ENCODE measurements at places on chromosomes 7 and 10. TPM values are rescaled to one million over a fixed set of nuclear protein-coding genes. Genes with fewer than 3 reads are reported as not detected.
A peak's percentile ranks its signal among the peaks of the same experiment; 100 is the strongest.

DNA sequence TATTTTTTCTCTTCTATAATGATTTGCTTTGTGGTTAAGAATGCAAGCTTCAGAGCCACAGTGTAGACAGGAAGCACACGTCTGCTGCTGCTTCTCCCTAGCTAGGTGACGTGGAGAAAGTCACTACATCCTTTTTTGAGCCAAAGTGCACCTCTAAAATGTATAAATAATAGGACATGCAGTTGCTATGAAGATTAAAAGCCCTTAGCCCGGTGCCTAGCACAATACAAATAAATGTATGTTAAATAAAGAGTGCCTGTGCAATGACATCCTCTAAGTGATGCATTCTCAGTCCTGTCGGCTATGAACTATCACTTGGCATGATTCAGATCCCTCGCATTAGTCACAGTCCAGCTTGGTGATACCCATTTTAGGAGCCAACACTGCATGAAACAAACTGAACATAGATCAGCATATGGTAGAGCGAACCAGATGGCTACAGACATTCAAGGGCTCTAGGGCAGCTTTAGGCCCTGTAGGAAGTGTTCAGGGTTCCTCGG lies 4.8 kb upstream of the TRDMT1 start:
- no peaks in the 10 kb centered on the region for H3K36me3 ChIP-seq
- no peak for DNase-seq
- no peak overlapping the region for H3K27ac ChIP-seq
- H3K4me3 ChIP-seq: no peak overlapping the region
- H3K27me3 ChIP-seq: no peaks in the 10 kb centered on the region

DNA sequence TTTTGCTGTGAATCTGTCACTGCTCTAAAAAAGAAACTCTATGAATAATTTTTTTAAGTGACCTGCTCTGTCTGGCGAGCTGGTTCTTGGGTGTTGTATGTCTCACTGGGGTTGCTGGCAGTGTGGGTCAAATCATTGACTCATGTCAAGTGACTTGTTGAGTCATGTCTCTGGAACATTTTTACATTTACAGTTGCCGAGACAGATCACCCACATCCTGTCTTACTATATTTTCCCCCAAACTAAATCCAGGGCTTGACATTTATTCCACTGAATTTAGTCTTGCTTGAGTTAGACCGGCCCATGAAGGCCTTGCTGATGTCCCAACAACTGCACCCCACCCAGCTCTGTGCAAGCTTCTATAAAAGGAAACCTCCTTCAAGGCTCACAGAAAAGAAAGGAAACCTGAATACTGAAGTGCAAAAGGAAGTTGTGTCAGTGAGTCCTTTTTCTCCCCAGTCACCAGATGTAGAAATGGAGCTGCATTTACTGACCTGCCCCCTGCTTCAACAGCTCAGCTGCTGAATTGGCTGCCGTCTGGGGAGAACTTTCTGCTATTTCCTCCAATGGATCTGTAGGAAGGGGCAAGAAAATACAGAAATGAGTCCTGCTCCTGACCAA lies 290.3 kb downstream of the TNS3 start:
- DNase-seq: no peak
- H3K27me3 ChIP-seq: no peaks in the 10 kb centered on the region
- no peak overlapping the region for H3K4me3 ChIP-seq
- peaks cover 3% of the 10 kb centered on the region for H3K36me3 ChIP-seq
- H3K27ac ChIP-seq: peak overlapping the region; percentile 85

DNA sequence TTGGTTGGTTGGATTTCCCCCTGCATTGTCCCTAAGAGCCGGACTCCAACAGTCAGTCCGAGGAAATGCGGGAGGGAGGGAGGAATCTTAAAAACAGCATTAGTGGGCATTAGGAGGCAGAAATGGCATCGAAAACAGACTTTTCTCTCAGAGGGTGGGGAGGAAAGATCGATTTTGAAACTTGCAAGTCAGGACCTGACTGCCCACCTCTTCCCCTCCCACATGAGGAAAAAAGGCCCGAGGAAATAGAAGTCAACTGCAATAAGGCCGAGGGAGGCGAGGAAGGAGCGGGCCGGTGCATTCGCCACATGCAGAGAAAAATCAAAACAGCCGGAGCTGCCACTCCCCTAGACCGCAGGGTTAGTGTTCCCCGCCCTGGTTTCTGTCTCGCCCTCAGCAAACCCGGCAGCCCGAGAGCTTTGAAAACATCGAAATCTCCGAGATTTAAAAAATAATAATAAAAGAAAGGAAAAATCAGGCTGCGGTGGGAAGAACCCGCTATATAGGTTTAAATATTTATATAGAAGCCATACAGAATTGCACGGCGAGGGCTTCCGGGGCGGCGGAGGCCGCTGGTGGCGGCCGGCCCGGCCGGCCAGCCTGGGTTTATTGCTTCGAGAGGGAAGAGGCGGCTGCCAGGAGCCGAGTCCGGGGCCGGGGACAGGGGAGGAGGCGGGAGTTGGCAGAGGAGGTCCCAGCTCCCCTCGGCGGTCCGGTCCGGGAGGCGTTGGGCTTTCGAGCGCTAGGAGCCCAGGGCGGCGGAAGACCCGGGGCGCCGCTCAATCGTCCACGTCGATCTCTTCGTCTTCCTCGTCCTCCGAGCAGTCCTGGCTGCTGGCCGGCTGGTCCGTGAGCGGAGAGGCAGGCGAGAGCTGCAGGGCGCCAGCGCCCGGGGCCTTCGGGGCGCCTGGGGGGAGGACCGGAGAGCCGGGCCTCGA lies 2.5 kb downstream of the LBX1 start:
- no peaks in the 10 kb centered on the region for H3K36me3 ChIP-seq
- H3K4me1 ChIP-seq: peaks cover 17% of the 10 kb centered on the region
- H3K4me3 ChIP-seq: peak overlapping the region; percentile 86
- no peak for DNase-seq
- peak overlapping the region; percentile 96 for H3K27ac ChIP-seq
- no peaks in the 10 kb centered on the region for H3K27me3 ChIP-seq

DNA sequence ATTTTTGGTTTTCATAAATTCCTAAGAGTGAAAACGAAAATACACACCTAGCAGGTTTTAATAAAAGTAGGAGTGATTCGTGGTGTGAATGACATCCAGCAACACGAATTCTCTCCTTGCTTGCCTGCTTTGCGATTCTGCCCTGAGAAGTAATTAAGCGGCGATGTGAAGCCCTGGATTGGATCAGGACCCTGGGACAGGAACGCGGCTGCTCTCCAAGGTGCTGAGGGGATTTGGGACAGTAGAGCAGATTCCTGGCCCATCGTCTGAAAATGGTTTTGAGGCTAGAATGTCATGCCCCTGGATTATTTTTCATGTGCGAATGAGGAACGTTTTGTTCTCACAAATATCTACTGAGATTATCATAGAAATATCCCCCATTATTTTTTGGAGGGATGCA lies 7.8 kb downstream of the NPS start:
- H3K4me1 ChIP-seq: no peaks in the 10 kb centered on the region
- no peak for DNase-seq
- no peak overlapping the region for H3K27ac ChIP-seq
- H3K36me3 ChIP-seq: no peaks in the 10 kb centered on the region
- no peak overlapping the region for H3K4me3 ChIP-seq

DNA sequence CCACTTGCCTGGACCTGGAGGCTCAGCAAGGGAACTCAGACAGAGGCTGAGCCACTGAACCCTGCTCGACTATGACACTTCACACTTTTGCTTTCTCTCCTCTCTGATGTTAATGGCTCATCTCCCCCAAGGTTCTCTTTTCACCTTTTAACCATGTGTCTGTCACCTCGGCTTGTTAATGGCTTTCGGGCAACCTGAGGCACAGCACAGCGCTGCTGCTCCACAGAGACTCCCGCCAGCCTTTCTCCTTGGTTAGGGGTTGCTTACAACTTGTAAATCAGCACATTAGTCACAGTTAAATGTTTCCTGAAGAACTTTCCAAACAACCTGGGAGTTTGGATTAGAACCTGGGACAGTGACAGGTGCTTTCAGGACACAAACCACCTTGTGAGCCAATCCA lies 136.2 kb upstream of the TBX20 start:
- no peak overlapping the region for H3K4me3 ChIP-seq
- no peak for DNase-seq
- H3K4me1 ChIP-seq: no peaks in the 10 kb centered on the region
- peaks cover 2% of the 10 kb centered on the region for H3K27me3 ChIP-seq
- H3K36me3 ChIP-seq: no peaks in the 10 kb centered on the region

GRCh38 chr10:131202990-131203389 lies 108.5 kb downstream of the TCERG1L start:
- peaks cover 3% of the 10 kb centered on the region for H3K27me3 ChIP-seq
- H3K27ac ChIP-seq: no peak overlapping the region
- no peaks in the 10 kb centered on the region for H3K36me3 ChIP-seq
- DNase-seq: no peak
- no peak overlapping the region for H3K4me3 ChIP-seq

- H3K27ac ChIP-seq: no peak overlapping the region
- no peaks in the 10 kb centered on the region for H3K36me3 ChIP-seq
- no peaks in the 10 kb centered on the region for H3K27me3 ChIP-seq
- no peak for DNase-seq
- peak overlapping the region; percentile 85 for H3K4me3 ChIP-seq
- H3K4me1 ChIP-seq: peaks cover 26% of the 10 kb centered on the region
These were observed 1.7 kb downstream of the PPP1R9A start for GRCh38 chr7:94909179-94909466.

- H3K27ac ChIP-seq: no peak overlapping the region
- no peaks in the 10 kb centered on the region for H3K36me3 ChIP-seq
- H3K4me3 ChIP-seq: no peak overlapping the region
- no peaks in the 10 kb centered on the region for H3K4me1 ChIP-seq
- DNase-seq: no peak
These were observed 41.8 kb downstream of the COL17A1 start for GRCh38 chr10:104043854-104044253.

Gene UCN3
- not detected for polyA plus RNA-seq

Gene GJD4
- 0.03 TPM for polyA plus RNA-seq

Gene TCAF2
- polyA plus RNA-seq: 0.53 TPM

Gene HMX3
- not detected for polyA plus RNA-seq

Gene MRLN
- 297 TPM for polyA plus RNA-seq
